EL (cell line): ENCODE measurements at places on chromosomes 1 and 21.

GRCh38 chr1:10935724-10936123 is 76.7 kb upstream of the TARDBP start:
- no peak for DNase-seq

- DNase-seq, result no peak
These were observed 91.4 kb downstream of the MACF1 start for GRCh38 chr1:39295901-39296300.

- DNase-seq, result no peak
These were observed 46.0 kb downstream of the DPH5 start for GRCh38 chr1:100979631-100980030.

DNA sequence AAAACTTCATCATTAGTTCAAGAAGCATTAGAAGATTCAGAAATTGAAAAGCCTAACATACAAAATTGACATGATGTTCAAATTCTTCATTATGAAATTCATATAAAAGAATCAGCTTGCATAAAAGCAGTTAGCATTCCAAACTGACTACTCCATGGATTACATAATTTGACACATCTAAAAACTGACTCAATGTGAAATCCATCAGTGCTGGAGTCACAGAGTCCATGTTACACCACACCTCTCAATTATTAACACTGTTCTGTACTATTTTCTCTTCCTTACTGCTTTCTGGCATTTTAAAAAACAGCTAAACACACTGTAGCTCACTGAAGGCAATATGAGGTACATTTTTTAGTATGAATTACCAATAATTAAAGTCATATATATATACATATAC is 28.0 kb downstream of the ARHGAP29 start:
- peak; percentile 62 for DNase-seq

- no peak for DNase-seq
These were observed 8.6 kb downstream of the NR5A2 start for GRCh38 chr1:200035956-200036618.

DNA sequence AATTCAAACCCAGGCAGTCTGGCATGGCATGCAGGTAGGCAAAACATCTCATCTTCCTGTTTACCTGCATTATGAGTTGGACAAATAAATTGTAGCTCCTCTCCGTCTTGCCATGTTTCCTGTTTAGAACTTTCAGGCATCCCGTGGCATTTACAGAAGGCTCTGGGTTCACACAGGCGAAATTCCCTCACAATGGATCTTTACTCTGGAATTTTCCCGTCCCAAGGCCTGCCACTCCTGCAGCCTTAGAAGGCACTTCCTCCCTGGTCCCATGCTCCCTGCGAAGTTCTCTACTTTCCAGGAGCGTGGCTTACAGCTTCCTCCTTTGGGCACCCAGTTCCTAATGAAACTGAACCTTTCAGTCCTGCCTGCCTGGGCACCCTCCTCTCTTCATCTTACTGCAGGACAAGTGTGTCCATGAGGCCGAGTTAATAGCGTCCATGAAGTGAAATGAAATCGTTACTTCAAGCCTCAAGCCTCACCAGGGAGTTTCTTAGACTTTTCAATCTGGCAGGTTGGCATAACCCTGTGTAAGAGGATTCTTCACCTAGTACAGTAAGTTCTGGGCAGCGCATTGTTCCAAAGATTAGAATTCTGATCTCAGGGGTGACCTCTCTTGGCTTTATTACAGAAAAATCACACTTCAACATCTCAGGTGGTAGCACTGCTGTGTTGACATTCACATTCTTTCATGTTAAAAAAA is 36.8 kb upstream of the AHCYL1 start:
- DNase-seq, result no peak

- DNase-seq, result no peak
These were observed 54.7 kb upstream of the CLDN14 start for GRCh38 chr21:36534656-36535055.

- DNase-seq, result peak; percentile 99
These were observed 21.6 kb upstream of the BCL10 start for GRCh38 chr1:85297855-85298629.

DNA sequence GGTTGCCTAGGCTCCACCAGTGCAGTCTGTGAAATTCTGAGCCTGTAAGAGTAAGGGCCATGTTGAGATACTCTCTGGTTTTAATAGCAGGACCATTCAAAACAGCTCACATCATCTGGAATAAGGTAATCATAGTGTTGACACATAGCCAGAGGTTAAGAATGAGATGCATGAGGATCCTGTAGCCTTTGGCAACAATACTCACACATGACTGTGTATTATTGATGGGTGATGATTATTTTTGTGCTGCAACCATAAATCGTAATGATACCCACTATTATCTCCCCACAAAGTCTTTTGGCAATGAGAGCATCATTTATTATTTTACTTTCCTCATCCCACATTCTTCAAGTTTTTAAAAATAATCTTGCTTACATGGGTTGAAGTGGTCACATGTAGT is 35.5 kb downstream of the KCNK2 start:
- DNase-seq, result no peak

DNA sequence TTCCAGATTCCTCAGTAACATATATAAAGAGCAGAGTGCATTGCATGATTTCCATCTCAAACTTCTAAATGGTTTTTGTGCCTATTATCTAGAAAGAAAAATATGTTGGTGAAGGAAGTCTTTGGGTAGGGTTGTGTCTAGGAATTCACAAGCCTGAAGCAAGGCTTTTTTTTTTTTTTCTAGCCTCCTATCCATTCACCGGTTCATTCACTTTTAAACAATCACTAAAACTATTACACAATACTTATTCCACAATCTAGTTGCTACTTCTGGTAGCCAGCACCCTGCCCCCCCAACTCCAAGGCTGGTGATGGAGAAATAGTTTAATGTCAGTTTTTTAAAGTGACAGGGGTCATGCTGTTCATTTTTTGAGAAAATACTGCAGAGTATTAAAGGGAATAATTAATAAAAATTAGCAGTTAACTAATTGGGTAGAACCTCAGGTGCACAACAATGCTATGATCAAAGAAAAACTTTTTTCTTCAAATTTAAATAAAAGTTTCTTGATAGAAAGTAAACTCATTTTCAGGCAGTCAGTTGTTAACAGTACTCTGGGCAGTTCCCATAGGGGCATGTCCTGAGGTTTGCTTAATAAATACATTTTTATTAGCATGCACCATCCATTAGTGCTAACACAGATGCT is 10.9 kb downstream of the IRF2BP2 start:
- DNase-seq, result no peak

- no peak for DNase-seq
These were observed 88.6 kb upstream of the HNRNPU start for GRCh38 chr1:244952940-244953339.

GRCh38 chr1:247401310-247402119 is 14.5 kb upstream of the NLRP3 start:
- peak; percentile 18 for DNase-seq

DNA sequence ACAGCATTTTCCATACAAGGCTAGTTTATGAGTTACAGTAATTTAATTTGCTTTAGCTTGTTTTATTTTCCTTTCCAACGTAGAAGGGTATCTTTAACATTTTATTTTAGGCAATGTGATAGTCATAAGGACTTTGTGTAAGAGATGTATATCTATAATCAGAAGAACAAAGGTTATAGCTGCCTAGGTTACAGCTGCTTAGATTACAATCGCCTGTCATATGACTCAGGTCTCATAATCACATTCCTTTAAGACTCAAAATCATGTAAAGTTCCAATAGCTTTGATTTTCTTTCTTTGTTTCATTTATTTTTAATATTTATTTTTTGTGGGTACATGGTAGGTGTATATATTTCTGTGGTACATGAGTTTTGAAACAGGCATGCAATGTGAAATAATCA is 37.8 kb upstream of the COP1 start:
- DNase-seq, result no peak

- DNase-seq, result no peak
These were observed 15.8 kb downstream of the RCSD1 start for GRCh38 chr1:167645625-167646414.

DNA sequence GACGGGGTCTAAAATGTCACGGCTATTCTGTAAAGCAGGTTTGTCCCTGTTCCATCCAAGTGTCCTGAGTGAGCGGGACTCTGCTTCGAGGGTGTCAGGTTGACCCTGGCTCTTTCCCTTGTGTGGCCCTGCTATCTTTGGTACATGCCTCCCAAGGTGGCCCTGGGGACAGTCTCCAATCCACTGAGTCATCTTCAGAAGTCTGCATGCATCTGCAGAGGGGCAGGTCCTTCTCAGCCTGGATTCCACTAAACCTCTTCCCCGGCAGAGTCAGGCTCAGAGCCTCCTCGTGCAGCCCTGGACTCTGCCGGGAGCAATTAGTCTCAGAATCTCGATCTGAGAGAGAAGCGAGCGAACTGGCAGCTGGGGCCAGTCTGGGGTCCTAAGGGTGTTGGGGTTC is 50.1 kb upstream of the KCNJ15 start:
- no peak for DNase-seq

DNA sequence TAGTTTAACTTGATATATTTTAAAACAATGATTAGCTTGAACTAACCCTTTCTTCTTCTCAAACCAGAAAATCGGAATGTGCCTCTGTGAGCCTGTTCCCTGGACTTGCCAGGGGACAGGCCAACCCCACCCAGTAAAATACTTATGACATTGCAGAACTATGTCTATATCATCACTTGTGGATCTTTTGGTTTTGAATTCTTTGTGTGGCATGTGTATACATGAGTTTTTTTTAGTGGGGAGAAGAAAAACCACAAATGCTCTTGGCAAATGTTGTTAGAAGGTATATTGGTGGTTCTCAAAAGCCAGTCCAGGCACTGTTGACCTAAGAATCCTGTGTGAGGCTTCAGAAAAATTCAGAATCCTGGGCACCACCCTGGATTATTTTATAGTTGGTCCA is 347.4 kb downstream of the SIPA1L2 start:
- no peak for DNase-seq

DNA sequence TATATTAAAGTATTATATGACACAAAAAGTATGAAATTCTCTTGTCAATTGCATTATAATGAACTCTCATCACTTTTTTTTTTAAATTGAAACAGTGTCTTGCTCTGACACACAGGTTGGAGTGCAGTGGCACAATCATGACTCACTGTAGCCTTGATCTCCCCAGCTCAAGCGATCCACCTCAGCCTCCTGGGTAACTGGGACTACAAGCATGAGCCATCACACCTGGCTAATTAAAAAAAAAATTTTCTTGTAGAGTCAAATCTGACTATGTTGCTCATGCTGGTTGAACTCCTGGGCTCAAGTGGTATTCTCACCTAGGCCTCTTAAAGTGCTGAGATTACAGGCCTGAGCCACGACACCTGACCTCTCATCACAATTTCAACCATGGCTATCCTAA is 259.3 kb downstream of the S1PR1 start:
- no peak for DNase-seq

GRCh38 chr1:173405281-173405680 is 71.9 kb upstream of the PRDX6 start:
- no peak for DNase-seq

- DNase-seq, result no peak
These were observed 4.5 kb downstream of the COPA start for GRCh38 chr1:160338580-160338979.

DNA sequence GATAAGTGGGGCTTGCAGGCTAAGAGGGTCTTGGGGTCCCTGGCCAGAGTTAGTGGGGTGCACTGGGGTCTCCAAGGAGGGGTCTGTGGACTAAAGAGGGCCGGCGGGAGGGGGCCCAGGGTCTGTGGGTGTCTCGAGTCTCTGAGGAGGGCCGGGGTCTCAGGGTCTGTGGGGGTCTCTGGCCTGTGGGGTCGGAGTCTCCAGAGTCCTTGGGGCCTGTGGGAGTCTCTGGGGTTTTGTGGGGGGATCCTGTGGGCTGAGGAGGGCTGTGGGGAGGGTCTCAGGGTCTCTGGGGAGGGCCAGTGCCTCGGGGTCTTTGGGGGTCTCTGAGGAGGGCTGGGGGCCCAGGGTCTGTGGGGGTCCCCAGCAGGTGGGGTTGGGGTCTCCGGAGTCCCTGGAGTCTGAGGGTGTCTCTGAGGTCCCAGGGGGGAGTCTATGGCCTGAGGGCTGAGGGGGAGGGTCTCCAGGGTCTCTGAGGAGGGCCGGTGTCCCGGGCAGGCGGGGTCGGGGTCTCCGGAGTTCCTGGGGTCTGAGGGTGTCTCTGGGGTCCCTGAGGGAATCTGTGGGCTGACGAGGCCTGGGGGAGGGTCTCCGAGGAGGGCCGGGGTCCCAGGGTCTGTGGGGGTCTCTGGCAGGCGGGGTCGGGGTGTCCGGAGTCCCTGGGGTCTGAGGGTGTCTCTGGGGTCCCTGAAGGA is 628 bp upstream of the PLEKHM2 start:
- DNase-seq, result no peak

DNA sequence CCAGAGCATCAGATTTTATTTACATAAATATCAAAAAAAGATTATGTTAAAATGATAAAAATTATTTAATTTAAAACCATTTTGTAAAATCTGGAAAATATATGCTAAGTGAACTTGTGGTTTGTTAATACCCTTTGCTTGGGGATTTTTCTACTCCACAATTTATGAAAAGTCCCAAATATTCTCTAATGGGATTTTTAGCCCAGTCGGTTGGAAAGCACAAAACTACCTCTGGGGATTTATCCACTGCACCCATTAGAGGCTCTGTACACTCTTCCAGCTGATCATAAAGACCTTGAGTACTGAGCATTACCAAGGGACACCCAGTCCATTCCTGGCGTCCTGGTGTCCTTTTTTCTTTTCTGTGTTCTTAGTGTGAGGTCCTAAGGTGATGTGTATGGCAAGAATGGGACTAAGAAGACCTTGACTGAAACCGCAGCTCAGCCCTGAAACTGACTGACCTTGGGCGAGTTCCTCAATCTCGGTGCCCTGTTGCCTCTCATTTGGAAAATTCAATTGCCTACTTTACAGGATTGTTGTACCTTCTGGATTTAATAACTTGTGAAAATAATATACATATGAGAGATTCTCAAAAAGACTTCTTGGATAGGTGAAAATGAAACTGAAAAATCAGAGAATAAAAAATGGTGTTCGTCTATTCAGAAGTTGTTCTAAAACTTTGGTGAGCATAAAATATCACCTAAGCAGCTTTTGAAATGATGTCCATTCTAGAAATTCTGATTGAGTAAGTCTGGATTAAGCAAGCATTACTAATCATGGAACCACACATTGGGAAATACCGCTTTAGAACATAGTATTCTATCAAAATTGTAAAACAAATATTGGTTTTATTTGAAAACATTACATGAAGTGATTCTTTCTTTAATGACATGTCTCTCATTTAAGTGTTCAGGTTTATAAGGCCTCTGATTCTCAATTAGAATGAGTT is 21.5 kb upstream of the SAMSN1 start:
- no peak for DNase-seq

DNA sequence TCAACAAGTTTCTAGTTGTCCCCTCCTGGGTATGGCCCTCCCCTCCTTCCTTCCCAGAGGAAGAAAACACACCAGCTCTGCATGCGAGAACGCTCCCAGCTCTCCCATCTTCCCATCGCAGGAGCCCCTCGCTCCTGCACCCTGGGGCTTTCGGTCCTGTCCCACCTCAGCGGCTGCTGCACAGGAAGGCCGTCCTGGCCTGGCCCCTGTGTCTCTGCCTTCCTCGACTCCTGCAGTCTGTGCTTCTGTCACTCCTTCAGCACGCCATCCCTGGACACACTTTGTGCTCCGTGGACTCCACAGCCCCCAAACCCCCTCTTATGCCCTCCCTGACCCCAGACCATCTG is 23.2 kb downstream of the KRTAP10-1 start:
- no peak for DNase-seq

GRCh38 chr1:110091791-110092190 is 20.5 kb upstream of the UBL4B start:
- DNase-seq, result no peak
